Left renal cortex interstitium (tissue), 4 donors: ENCODE measurements at places on chromosomes 16 and 17. TPM values are rescaled to one million over a fixed set of nuclear protein-coding genes. Genes with fewer than 3 reads are reported as not detected.

Gene MYH13
- 0.10 TPM for polyA plus RNA-seq

Gene TEX19
- not detected for polyA plus RNA-seq

Gene NKD1
- polyA plus RNA-seq, result 13.5 TPM

Gene RAI1
- 46.9 TPM for polyA plus RNA-seq

Gene EXOC3L1
- 7.8 TPM for polyA plus RNA-seq

Gene CHMP6
- polyA plus RNA-seq, result 31.9 TPM

Gene FN3KRP
- 50.6 TPM for polyA plus RNA-seq

- DNase-seq, result no peak
Measured at GRCh38 chr16:75043175-75043895, 44.5 kb downstream of the ZNRF1 start.

GRCh38 chr16:50600582-50601283, 52.5 kb downstream of the NKD1 start:
- no peak for DNase-seq

GRCh38 chr16:79754501-79754900, 154.0 kb upstream of the MAF start:
- DNase-seq, result no peak

GRCh38 chr17:77446940-77447634, 306.3 kb downstream of the SEC14L1 start:
- DNase-seq, result no peak

- no peak for DNase-seq
Measured at GRCh38 chr16:83568345-83568744, 239.4 kb upstream of the HSBP1 start.

- DNase-seq, result no peak
Measured at GRCh38 chr17:70642059-70642458, 472.7 kb downstream of the KCNJ2 start.

DNA sequence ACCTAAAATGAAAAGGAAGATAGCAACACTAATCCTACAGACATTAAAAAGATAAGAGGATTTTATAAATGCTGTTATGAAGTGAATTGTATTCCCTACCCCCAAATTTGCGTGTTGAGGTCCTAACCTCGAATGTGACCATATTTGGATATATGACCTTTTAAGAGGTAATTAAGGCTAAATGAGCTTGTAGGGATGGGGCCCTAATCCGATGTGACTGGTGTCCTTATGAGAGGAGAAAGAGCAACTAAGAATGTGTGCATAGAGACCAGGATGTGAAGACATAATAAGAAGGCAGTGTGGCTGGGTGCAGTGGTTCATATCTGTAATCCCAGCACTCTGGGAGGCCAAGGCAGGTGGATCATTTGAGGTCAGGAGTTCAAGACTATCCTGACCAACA, 48.2 kb upstream of the FAM20A start:
- no peak for DNase-seq

GRCh38 chr17:36877771-36878170, 59.5 kb upstream of the LHX1 start:
- no peak for DNase-seq
